Regular cardiac myocyte (primary cell): ENCODE measurements at places on chromosomes 3 and 15. TPM values are rescaled to one million over a fixed set of nuclear protein-coding genes. Genes with fewer than 3 reads are reported as not detected.

The LDHAL6B gene
- total RNA-seq: not detected in 2 replicates

The GABRG3 gene
- not detected in 2 replicates for total RNA-seq

The MYD88 gene
- 7.6 and 23.0 TPM in 2 replicates for total RNA-seq

The DNAH12 gene
- under 0.01 and 0.28 TPM in 2 replicates for total RNA-seq

The B3GALNT1 gene
- total RNA-seq: 28.8 and 33.0 TPM in 2 replicates

The KNG1 gene
- total RNA-seq: not detected in 2 replicates
